ENCODE measurements at places on chromosomes 4 and X.

GRCh38 chr4:78962597-78963115, 23.4 kb upstream of the PAQR3 start:
- no peak for DNase-seq

DNA sequence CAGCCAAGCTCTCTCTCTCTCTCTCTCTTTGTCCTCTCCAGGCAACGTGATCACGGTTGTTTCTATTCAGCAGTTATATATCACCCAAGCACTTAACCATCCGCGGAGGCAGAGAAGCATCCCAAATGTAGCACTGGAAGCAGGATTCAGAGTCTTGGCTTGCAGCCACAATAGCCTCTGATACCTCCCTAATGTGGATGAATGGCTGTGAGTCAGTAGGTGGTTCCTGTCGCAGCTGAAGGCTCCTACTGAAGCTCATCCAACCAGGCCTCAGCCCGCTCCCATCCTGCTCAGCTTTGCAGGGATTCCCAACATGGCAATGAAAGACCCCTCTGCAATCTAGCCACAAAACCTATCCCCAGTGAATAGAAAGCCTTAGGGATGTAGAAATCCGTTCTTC, 5.1 kb downstream of the HS6ST2 start:
- no peak for DNase-seq

- DNase-seq: no peak
Observed at GRCh38 chr4:52987392-52988056, 125.4 kb downstream of the RASL11B start.

DNA sequence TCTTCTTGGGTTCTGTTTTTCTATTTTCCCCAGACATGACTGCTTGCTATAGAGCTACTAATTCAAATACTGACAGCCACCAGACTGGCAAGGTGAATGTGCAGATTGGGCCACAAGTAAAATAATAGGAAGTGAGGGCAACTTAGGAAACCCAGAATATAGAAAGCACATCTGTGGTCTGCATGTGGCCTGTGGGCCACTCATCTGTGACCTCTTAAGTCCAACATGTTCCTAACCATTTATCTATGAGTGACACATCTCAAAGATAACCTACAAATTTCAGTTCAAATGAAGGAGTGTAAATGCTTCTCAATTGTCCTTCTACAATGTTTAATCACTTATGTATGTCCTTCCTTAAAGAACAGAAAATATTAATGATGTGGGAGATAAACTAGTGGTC, 128.9 kb downstream of the REELD1 start:
- no peak for DNase-seq

DNA sequence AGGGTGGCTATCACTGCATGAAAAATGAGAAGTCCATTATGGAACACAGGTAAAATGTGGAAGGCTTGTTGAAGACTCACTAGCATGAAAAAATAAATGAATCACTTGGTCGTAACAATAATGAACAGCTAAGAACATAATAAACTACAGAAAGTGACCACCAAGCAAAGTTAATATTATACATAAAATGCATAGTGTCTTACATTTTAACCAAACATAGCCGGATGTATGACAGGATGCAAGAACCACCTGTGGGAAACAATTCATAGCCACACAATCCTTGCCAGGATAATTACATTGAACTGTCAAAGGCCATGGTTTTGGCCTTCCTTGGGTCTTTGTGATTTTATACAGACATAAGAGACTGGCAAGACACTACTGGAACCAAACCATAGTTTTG, 81.9 kb upstream of the ATXN3L start:
- no peak for DNase-seq

GRCh38 chr4:55604996-55605395, 13.0 kb upstream of the PDCL2 start:
- DNase-seq: no peak

DNA sequence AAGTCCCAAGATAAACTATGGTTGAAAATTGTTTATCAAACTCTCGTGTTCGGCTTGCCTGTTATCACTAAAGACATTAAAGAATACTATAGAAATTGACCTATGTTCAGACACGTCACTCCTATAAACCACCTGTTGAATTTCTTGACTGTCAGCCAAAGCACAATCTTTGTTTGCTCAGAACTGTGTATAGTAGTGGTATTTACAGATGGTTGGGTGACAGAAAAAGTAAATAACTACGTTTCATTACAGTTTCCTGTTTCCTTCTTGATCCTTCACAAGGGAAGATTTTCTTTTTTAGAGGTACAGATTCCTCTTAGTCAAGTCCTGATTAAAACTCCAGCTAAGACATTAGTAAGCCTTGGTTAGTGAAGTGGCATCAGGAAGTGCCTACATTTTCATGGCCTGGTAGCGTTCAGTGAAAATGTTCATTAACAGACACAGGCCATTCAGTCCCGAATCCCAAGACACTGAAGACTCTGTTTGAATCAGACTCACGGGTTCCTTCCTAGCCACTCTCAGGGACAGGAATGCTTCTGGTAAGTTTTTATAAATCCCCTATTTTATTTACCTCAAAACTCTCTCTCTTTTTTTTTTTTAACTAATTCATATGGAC, at the start of gene SMIM31:
Gene SMIM31 (plus strand): TSS at position 259 of the 616 bp plus-strand sequence. CDS start 16,313 bp downstream, outside the sequence.
- DNase-seq: no peak

DNA sequence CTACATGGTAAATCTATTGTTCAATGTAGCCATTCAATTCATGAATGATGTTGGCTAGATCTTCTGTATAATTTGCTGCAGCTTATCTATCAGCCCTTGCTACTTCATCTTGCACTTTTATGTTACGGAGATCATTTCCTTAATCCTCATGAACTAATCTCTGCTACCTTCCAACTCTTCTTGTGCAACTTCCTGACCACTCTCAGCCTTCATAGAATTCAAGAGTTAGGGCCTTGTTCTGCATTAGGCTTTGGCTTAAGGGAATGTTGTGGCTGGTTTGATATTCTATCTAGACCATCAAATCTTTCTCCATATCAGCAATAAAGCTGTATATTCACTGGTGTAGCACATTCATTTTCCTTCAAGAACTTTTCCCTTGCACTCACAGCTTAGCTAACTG, 36.7 kb upstream of the MAP9 start:
- no peak for DNase-seq

DNA sequence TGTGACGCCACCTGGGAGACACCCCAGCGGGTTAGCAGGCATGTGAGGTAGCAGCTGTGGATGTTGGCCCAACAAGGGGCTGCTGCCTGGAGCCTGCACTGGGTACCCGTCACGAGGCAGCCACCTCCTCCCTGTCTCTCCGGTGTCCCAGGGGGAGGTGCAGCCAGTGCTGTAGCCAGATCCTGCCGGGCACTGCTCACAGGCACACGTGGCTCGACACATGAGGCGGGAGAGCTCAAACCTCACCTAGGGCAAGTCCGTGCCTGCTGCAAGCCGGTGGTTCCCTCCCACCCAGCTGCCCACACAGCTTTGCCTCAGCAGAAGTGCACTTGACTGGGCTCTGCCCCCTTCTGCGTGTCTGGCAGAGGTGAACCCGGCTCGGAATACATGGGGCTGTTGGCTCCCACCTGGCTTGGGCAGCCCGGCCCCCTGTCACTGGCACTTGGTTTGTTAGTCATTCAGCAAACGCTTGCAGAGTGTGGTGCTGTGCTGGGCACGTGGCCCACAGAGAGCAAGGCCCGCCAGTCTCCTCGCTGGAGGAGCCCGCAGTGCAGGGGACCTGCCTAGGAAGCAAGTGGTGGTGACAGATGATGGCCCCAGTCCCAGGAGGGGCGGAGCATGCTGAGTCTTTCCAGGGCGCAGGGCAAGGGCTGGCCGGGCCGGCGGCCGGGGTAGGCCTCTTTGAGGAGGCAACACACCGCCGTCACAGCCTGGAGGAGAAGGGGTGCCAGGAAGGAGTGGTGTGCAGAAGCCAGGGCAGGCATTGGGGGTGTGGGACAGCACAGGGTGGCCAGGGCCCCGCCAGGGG, 10.1 kb upstream of the SH3TC1 start:
- DNase-seq: no peak

GRCh38 chr4:105946771-105947170, 51.5 kb downstream of the NPNT start:
- DNase-seq: no peak

GRCh38 chr4:89745708-89746107, 91.3 kb downstream of the SNCA start:
- no peak for DNase-seq

DNA sequence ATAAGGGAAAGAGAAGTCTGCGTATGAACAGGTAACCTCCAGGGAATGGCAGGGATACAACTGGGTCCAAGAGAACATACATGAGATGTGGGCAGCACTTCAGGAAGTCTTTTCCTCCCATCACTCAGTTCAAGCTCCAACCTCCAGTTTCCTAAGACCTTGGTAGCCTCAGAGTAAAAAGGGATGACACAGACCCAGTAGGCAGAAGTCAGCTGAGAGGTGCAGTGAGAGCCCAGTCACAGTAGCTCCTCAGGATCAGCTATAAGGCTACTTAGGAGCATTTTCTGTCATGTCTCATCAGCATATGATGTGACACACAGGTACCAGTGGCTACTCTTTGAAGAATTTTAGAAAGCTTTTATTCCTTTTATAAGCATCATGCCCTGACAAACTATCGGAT, 12.5 kb upstream of the STS start:
- DNase-seq: no peak

- no peak for DNase-seq
Observed at GRCh38 chr4:155679343-155679742, 12.7 kb downstream of the GUCY1A1 start.

- no peak for DNase-seq
Observed at GRCh38 chr4:24471486-24472160, 112.7 kb downstream of the DHX15 start.

DNA sequence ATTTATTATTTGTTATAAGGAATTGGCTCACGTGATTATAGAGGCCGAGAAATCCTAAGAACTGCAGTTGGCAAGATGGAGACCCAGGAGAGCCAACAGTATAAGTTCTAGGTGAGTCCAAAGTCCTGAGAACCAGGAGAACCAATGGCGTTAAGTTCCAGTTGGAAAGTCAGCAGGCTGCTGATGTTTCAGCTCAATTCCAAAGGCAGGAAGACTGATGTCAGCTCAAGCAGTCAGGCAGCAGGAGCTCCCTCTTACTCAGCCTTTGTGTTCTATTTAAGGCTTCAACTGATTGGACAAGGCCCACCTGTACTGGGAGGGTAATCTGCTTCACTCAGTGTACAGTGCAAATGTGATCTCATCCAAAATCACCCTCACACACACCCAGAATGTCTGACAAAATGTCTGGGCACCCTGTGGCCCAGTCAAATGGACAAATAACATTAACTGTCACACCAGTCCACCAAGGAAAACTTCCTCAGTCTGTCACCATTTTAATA, 30.8 kb upstream of the TBL1X start:
- DNase-seq: no peak

DNA sequence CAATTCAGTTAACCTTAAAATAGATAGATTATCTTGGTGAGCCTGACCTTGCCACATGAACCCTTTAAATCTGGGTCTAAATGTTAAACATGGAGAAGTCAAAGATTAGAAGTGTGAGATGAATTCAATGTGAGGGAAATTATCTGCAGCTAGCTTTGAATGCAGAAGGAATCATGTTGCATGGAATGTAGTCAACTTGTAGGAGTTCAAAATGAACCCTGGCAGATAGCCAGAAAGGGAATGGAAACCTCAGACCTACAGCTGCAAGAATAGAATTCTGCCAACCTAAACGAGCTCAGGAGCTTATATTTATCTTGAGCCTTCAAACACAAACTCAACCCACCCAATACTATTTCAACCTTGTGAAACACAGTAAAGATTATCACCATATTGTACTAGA, 632.5 kb downstream of the KCTD8 start:
- DNase-seq: no peak

DNA sequence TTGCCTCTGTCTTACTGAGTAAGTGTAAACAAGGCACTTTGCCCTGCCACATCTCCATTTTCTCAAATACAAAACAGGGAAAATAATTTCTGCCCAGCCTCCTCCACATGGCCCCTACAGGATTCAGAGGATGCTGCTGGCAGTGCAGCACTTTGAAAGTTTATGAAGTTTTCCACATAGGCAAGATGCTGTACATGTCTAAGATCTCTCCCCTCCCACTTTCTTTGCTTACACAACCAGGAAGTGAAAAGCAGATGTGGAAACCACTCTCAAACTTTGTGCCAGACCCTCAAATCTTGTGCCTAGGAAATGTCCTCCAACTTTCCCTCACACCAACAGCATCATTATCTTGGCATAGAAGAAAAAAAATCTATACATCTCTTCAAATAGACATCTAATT, 257.0 kb upstream of the LDB2 start:
- DNase-seq: no peak

- no peak for DNase-seq
Observed at GRCh38 chr4:180960743-180961401, 1282.3 kb upstream of the TENM3 start.

DNA sequence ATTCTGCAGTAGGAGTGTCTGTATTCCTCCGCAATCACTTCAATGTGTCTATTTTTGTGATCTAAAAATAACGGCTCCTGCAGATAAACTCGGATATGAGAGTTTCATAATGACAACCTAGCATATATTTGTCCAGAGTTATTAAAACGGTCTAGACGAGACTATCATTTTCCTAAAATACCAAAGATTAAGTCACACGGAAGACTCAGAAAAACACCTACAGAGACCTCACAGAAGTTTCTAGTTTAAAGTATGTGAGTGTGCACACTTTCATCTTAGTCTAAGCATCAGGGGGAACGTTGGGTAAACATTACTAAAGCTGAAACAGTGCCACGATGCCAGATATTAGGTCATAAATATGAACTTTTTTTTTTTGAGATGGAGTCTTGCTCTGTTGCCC, 156.9 kb downstream of the AFAP1 start:
- DNase-seq: no peak

GRCh38 chrX:47560179-47560933, 649 bp upstream of the ARAF start:
- no peak for DNase-seq

GRCh38 chr4:185903205-185903604, 91.2 kb upstream of the SORBS2 start:
- DNase-seq: no peak

All from stimulated activated CD8-positive, alpha-beta memory T cell treated with anti-CD3 and anti-CD28 coated beads, Interleukin-2, amount 100 ng/mL, for 1 hour (primary cell).